Nephron progenitor cell (in vitro differentiated cells): ENCODE measurements at places on chromosomes 16 and 17.

DNA sequence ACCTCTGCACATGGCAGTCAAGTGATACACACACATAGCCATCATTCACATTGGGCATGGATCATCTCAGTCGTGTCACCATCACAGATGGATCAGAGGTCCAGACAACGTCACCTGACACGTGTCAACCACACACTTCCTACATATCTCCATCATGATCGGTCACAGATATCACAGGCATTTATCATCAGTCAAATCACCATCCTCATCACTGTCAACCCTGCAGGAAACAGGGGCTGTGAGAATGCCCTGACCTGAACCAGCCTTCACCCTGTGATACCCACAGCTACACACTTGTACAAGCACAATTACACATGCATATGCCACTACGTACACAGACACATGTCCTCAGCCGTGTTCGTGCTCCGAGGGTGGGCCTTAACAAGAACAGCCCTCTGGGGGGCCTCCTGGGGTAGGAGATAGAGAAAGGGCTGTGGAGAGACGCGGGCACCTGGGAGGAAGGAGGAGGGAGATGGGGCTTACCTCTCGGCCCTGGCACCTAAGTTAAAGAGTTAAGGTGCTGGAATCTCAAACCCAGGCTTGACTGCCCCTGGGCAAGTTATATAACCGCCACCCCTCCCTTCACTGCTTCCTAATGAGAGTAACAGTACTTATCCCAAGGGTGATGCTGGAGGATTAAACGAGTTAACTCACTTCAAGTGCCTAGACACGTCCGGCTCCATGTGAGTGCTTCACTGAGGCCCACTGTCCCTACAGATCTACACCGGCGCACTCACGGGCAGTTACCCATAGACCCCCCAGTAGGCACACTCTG lies 1.1 kb downstream of the SLC12A4 start:
- DNase-seq: no peak

GRCh38 chr16:85750146-85750826 lies 610 bp downstream of the C16orf74 start:
- DNase-seq: peak; percentile 48

DNA sequence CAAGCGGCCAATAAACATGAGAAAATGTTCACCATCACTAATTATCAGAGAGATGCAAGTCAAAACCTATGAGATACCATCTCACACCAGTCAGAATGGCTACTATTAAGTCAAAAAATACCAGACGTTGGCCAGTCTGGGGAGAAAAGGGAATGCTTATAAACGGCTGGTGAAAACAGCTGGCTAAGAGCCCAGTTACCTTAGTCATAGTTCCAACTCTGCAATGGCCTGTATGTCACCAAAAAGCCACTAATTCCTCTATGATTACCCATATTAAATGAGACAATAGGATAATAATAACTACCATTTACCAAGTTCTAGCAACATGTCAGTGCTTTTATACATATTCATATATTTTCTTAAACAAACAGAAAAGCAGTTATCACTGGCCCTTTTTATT lies 42.9 kb upstream of the CDRT4 start:
- no peak for DNase-seq

DNA sequence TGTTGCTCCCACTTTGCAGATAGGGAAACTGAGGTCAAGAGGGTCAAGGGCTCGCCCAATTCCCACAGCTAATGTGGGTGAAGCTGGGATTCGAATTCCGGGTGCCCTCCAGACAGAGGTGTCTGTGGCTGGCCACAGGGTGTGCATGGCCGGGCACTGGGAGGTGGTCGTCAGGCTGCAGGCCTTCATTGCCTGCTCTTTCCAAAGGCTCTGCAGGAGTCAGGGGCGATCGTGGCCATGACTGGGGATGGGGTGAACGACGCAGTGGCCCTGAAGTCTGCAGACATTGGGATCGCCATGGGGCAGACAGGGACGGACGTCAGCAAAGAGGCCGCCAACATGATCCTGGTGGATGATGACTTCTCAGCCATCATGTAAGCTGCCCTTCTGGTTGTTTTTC lies 49.8 kb downstream of the MEAK7 start:
- DNase-seq: no peak

DNA sequence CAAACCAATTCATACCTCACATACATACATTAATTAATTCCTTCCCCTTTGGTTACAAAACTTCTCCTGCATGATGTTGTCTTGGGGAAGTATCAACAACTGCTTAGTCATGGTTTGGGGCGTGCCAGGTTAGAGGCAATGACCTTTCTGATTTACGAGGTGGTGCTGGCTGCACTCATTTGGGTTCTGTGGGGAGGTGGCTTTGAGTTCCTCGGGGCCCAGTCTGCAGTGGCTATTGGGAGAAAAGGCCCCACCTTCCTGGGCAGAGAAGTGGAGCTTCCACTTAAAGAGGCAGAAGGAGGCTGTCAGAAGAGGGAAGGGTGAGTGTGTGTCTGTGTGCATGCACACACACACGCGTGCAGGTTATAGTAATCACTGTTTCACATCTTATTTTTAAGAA lies 10.2 kb upstream of the ETV4 start:
- DNase-seq: peak; percentile 36

DNA sequence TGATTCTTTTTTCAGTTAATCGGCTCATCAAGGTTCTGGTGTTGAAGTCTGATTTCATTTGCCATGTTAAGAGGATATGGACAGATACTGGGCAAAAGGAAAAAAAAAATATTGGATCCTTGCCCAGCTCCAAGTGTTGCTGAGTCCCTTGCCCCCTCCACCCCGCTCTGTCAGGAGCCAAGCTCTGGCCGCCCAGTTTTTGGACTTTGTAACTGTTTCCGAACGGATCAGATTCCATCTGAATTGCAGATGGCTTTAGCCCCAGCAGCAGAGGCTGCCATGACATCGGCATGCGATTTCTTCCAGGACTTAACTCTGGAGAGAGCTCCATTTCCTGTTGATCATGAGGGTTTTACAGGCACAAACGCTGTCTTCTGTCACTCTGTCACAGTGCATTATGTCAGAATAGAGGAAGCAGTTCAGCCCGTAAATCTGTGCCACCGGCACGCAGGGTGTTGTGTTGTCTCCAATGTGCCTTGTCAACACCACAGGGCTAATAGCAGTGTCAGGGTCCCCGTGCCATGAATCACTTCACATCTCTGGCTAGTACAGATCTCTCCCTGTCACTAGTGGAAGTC lies 615.6 kb downstream of the MAF start:
- DNase-seq: peak; percentile 16

DNA sequence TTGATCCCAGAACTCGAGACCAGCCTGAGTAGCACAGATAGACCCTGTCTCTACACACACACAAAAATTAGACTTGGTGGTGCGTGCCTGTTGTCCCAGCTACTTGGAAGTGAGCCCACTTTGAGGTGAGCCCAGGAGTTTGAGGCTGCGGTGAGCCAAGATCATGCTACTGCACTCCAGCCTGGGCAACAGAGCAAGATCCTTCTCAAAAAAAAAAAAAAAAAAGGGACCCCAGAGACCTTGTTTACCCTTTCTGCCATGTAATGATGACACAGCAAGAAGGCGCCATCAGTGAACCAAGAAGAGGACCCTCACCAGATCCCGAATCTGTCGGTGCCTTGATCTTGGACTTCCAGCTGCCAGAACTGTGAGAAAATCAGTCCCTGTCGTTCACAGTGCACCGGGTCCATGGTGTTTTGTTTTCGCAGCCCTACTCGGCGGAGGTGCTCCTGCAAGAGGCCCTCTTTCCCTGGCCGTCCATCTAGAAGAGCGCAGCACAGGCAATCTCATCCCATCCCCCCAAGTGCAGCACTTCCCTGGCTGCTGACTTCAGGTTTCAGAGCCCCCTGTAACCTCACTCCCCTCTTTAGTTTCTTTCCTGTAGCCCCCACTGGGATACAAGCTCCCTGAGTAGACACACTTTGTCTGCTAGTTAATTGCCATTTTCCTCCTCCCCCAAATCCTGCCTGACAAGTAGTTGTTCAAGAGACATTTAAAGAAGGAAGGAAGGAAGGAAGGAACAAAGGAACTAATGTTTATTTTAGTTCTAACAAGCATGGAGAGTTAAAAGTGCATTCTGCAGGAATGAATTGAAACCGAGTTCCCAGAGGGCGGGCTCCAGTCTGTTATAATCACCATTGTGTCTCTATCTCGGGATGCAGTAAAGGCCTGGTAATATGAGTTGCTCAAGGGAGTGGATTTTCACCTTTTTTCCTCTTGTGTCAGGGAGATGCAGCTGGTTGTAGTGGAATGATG lies 115.3 kb downstream of the SNX29 start:
- no peak for DNase-seq
